ENCODE measurements at places on chromosomes 6 and 20.

- DNase-seq = no peak
Measured at GRCh38 chr6:82245376-82245775, 2.2 kb downstream of the IBTK start.

GRCh38 chr6:12957321-12958051, 240.9 kb downstream of the PHACTR1 start:
- DNase-seq = peak; percentile 81

GRCh38 chr6:137801352-137802114, 65.5 kb upstream of the TNFAIP3 start:
- DNase-seq = no peak

DNA sequence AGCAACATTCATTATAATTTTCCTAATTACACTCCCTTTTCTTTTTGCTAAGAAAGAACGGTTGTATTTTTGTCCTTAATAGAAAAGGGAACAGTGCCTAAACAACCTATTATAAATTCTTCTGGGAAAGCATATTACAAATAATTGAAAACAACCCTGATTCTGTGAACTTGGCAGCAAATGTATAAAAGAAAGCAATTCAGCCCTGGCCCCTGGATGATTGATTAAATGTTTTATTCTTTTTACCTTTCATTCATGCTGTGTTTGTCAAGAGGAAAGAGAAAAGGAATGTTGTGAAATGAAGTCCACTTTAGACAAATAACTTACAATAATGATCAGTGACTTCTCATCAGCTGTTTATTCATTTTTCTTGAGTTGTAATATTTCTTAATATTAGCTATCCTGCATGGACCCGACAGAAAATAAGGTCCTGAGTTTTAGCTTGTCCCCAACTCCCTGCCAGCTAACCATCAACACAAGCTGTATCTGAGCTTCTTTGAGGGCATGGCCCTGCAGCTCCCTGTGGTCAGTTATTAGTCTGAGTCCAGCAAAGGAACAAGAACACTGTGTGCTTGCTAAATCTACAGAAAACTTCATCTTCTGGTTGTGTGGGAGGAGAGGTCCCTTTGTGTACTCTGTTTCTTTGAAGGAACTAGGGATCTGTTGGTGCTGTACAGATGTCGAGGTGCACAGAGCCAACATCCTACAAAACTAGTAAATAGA, 248.2 kb downstream of the LAMA2 start:
- DNase-seq = no peak

GRCh38 chr20:24818056-24818455, 131.0 kb upstream of the CST7 start:
- no peak for DNase-seq

DNA sequence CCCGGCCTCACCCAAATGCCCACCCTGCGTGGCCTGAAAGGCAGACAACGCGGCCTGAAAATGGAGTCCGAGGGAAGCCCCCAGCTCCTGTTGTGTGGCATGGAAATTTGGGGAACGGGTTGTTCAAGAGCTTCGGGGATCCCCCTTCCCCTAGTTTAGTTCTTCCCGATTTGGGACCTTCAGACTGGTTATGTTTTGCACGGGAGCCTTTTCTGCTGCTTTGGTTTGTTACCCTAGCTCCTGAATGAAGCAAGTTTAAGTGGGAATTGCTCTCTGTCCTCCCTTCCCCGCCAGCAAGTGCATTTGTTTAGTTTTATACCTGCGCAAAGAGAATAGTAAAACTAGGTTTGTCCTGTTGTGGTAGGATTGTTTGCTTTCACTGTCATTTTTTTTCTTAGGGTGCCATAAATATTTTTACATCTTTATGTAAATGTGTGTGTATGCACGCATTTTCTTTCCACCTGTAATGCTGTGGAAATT, 604 bp downstream of the SH3BGRL2 start:
- no peak for DNase-seq

GRCh38 chr20:1332749-1333300, 3.9 kb upstream of the SDCBP2 start:
- no peak for DNase-seq

GRCh38 chr6:24195836-24196597, 70.0 kb downstream of the NRSN1 start:
- no peak for DNase-seq

DNA sequence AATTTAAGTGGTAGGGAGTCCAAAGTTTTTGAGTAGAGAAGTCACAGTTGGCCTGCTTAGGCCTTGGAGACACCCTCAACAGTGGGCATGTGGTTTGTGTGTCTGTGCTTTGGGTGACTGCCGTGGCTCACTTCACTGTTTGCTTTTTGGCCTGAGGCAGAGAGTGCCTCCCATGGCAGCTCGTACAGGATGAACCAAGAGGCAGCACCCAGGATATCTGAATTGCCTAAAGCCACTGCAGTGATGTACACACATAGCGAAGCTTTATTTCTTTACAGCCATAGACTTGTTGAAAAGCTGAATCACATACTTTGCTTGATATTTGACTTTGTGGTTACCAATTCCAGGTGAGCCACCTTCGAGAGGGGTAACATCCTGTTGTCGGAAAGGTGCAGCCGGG, 21.6 kb downstream of the RREB1 start:
- no peak for DNase-seq

- no peak for DNase-seq
Measured at GRCh38 chr6:38155621-38156204, 336.2 kb downstream of the ZFAND3 start.

GRCh38 chr6:133191323-133191722, 49.8 kb upstream of the EYA4 start:
- no peak for DNase-seq

DNA sequence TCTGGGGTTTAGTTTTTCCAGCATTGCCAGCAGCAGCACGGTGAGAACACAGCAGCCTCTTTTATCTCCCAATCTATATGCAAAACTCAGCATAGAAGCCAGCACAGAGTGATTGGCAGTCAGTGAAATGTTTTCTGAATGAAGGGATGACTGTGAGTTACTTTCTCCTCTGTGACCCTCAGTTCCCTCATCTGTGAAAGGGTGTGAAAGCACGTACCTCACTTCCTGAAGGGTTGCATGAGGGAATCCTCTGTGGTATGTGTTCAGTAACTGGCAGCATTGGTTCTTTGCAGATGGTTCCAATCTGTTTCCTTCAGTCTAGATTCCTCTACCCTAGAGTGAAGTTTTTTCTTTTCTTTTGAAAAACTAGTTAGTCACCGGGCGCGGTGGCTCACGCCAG, 40.0 kb downstream of the EFCAB8 start:
- no peak for DNase-seq

DNA sequence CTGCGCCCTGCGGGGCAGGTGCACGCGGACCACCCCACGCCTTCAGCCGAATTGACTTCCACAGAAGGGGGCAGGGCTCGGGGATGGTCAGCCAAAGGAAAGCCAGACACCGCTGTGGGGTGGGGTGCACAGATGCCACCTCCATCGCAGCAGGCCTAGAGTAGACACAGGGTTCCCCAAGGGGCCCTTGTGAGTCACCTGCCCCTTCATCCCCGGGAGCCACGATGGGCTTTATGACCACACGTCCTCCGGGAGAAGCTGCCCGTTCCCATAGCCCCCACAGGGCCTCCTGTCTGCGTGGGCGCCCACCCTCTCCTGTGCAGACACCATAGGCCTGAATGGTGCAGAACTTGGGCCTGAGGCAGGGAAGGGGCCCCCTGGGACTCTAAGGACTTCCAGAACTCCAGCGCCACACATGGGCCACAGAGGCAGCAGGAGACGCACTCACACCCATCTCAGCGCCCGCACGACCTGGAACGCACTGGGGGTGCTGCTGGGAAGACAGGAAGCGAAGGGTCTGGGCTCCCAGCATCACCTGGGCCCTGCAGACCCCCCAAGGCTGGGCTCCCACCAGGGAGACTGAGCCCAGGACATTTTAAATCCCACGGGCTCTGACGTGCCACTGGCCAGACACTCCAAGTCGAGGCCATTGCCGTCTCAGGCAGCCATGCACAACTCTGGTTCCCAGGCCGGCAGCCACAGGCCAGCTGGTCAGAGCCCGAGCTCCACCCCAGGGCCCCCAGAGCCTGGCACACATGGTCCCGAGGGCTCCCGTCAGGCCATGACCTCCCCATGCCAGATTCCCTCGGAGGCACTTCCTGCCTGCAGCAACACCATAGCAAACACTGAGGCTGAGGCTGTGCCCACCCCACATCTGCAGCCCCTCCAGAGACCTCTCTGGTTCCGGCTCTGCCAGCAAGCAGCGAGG, 134.2 kb downstream of the DLL1 start:
- DNase-seq = no peak

DNA sequence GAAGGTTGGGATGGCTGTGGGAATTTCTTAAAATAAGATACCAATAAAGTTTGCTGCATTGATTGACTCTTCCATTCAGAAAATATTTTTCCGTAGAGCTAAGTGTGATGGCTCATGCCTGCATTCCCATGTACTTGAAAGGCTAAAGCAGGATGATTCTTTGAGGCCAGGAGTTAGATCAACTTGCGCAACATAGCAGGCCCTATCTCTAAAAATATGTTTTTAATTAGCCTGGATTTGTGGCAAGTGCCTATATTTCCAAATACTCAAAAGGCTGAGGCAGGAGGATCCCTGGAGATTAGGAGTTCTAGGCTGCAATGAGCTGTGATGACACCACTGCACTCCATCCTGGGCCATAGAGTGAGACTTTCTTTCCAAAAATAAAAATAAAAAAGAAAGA, 431.2 kb upstream of the PTCHD4 start:
- no peak for DNase-seq

GRCh38 chr20:40181676-40182075, 507.4 kb downstream of the MAFB start:
- no peak for DNase-seq

DNA sequence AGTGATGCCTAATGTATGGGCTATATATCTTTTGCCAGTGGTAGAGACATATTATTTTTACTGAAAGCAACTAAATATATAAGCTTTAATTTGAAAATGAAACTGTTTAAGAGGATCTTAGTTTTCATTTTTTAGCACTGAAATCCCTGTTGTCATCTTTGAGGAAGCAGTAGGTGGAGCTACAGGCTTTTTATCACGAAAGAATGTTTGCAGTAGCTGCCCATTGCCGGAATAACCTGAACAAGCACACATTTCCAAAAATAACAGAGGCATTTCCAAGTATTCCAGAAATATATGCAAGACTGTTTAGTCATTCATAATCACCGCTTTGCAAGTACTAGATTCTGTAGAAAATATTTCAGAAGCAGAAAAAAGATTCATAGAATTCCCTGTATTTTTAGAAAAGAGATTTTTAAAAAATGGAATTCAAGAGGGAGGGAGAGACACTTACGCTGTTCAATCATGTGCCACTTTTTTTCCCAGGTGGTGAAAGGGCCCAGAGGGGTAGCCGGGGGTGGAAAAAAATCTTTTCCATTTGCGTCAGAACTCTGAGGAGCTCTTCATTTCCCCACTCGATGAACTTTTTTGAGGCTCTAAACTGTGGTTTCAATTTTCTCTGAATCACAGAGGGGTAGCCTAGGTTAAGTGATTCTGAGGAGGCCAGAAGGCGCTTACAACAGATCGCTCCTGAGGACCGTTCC, 142.5 kb upstream of the FERMT1 start:
- DNase-seq = peak; percentile 48

- DNase-seq = no peak
Measured at GRCh38 chr6:3323148-3323547, 64.4 kb downstream of the PSMG4 start.

- peak; percentile 20 for DNase-seq
Measured at GRCh38 chr6:23656255-23657194, 469.5 kb upstream of the NRSN1 start.

DNA sequence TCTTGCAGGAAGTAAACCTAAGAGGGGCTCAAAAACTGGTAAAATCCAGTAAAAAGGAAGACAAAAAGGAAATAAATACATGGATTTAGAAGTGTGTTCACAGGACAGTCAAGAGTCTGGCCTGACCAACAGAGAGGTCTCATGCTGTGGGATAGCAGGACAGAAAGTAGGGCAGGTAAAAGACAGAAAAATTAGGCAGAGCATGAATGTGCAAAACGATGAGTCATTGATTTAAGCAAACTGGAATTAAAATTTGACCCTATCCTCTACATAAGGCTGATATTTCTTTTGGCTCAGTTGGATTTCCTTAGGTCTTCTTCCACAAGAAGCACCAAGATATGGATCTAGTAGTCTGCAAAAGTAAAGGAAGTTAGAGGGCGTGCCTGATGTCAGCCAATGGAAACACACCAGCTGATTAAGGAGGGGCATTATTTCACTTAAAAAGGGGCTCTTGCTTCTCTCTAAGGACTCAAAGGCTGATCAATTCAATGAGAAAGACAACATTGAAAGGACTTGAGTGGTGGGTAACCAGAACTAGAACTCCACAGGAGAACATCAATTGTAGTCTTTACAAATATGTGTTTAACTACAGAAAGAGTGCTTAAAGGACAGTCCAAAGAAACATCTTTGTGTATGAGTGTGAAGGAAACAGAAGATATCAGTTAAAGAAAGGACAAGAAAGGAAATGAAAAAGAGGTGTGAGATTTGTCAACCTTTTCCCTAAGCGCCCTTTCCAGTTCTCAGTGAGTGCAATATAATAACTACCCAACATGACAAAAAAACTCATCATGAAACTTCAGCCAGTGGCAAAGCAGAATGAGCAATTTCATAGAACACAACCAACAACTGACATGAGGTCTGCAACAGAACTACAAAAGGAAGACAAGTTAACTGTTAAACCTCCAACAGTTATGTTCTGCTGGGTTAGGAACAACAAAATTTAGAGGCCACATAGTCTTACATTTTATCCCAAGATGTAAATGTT, 19.4 kb upstream of the MYB start:
- DNase-seq = no peak
